ENCODE measurements at places on chromosomes 1 and 21.

DNA sequence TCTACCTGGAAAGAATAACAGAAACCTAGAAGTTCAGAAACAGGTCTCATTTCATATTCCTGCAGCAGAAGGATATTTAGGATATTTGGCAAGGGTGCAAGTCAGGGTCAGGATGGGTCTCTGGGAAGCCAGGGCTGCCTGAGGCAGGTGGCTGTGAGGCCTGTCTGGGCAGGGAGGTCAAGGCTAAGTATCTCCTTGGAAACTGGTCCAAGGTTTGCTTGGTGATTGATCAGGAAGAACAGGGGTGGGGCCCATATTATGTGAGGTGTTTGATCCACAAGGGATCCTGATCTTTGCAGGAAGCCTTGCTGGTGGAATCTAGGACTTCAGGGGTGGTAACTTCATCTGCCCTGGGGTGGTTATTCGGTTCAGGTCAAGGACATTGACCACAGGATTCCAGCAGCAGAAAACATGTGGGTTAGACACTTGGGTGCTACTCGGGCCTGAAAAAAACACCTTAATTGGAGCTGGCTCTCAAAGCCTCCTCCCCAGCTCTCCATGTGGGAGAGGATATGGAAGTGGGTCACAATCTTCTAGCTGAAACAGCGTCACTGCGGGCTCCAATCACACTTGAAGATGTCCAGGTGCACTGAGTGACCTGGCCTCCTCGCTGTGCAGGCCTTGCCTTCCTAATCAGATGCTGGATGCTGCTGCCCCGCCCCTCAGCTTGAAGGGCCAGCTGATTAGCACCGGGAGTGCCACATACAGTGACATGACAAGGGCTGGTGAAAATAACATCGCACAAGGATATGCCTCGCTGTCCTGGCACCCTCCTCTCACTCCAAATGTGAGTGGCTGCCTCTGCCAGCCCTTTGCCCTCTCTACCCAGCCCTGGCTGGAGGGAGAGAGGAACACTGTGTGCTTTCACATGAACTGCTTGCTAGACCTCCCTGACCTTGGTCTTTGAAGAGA lies 8.7 kb downstream of the CTNNBIP1 start:
- DNase-seq: no peak

DNA sequence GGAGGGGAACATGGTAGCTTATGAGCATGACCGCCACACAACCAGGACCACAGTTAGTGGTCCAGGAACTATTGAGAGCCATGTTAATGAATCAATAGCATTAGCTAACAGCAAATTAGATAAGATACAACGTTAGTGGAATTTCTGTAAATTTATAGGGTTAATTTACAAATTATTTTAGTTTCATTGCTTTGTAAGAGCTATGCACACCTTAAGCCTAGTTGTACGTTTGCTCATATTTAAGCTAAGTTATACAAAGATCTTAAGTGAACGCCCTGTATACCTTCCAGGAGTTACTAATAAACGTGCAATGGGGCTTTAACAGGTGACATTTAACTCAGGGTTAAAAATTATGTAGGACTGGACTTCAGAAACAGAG lies 749 bp downstream of the EXOSC10 start:
- no peak for DNase-seq

- no peak for DNase-seq
Measured at GRCh38 chr1:77395051-77395450, 113.2 kb downstream of the AK5 start.

DNA sequence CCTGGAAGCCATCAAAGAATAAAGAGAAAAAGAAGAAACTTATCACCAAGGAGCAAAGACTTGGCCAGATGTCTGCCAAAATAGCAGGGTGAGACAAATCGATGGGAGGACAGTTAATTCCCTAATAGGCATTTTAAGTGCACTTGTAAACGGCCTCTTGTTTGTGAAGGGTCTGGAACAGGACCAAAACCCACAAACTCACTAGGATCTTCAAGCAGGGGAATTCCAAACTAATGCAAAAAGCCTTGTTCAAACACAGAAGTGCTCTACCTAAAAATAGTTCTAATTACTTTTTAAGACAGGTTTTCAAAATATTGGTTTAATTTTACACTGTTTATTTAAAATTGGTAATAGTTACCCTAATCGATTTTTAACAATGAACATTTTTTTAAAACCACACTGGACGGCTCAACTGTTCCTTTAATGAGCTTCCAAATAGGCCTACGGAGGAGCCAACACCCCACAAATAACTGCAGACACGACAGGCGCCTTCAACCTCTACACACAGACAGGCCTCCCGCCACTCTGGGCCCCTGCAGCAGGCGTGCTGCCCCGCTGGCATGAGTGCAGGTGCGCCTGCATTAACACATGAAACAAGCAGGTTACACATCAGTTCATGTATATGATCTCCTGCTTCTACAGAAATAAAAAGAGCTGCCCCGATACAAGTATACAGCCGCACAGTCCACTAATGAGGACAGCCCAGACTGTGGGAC lies 15.8 kb downstream of the UBE2G2 start:
- DNase-seq: no peak

GRCh38 chr1:44827197-44828002 lies 15.7 kb downstream of the PTCH2 start:
- no peak for DNase-seq

DNA sequence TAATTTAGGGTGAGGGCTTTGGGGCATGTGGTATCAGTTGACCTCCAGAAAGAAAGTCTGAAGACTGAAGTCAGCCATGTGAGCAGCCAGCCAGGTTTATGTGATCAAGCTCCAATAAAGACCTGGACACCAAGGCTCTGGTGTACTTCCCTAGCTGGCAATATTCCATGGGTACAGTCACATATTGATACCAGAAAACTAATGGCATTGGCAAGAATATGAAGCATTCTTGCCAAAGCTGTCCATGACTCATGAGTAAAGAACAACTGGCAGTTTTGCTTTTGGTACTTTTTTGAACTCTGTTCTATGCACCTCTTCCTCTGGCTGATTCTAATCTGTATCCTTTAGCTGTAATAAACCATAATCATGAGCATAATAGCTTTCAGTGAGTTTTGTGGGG lies 415.3 kb upstream of the CAMK1G start:
- DNase-seq: no peak

DNA sequence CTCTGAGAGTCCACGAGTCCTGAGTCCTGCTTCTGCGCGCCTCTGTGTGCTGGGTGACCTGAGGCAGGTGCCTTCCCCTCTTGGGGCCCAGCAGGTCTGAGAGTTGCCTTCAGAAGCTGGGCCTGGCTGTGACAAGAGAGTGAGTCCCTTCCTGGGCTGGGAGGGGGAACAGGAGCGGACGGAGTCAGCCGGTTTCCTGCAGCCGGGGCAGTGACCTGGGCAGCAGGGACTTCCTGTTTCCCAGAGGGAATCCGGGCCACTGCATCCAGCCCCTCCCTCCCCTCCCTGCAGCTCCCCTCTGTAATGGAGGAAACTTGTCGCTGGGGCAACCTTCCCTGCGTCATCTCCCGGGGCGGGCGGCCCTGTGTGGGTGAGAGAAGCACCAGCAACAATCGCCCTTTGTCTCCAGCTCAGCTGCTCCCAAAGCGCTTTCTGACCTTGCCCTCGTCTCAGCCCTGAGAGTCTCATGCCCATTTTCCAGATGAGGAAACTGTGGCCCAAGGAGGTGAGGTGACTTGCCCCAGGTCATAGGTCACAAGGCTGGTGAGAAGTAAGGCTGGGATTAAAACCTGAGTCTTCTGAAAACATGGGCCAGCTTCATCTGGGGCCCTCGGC lies 61.1 kb downstream of the SDC3 start:
- DNase-seq: peak; percentile 96

DNA sequence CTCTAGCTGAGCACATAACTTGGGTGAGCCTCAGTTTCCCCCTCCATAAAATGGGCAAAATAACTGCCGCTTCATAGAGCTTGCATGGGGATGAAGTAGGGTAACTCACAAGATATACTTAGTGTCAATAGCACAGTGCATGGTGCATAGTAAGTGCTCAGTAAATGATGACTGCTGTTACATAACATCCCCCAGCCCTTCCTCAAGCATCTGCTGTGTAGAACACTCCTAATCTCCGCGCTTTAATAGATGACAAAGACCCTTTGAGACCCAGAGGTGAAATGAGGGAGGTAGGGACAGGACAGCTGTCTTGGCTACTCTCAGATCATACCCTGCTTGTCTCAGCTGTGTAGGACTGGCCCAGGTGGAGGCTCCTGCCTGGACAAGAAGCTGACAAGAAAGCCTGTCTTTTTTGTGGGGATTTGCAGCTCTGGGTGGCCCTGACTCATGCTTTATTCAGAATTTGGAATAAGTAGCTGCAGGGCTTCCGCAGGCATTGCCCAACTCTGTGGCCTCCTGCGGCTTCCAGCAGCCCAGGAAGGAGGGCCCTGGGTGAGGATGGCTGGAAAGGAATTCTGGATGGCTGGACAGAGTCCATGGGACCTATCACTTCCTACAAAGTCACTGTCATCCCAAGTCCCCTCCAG lies 20.7 kb upstream of the PADI4 start:
- DNase-seq: peak; percentile 54

DNA sequence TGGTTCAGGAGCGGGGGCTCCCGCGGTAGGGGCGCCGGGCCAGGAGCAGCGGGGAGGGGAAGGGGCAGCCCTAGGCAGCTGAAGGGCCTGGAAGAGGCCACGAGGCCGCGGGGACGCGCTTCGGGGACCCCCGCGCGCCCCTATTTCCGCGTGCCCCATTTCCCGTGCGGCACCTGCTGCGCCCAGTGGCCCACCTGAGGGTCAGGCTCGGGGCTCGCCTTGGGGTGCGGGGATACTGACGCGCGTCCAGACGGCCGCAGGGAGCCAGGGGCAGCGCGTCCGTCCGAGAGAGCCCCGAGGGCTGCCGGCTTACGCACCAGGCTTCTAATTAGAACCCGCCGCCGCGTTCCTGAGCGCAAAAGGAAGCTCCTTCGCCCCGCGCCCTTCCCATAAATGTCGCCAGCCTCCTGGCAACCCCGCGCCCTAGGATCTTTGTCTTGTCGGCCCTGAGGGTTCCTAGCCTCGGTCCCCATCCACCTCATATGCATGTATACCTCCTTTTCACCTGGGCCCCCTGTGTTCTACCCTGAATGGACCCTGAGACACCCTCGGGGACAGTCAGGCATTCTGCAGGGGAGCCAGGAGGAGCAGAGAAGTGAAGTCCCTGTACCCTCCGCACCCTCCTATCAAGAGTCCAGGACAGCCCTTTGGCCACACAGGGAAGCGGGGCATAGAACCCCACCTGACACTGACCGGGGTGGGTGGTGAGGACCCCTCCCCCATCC lies 1.8 kb downstream of the WNT3A start:
- no peak for DNase-seq

- no peak for DNase-seq
Measured at GRCh38 chr1:176315519-176316220, 108.6 kb upstream of the COP1 start.

- DNase-seq: no peak
Measured at GRCh38 chr1:190196020-190196419, 281.6 kb downstream of the BRINP3 start.

GRCh38 chr1:33348676-33349080 lies 27.8 kb upstream of the A3GALT2 start:
- DNase-seq: peak; percentile 40

- peak; percentile 57 for DNase-seq
Measured at GRCh38 chr1:71766748-71767147, 515.6 kb downstream of the NEGR1 start.

DNA sequence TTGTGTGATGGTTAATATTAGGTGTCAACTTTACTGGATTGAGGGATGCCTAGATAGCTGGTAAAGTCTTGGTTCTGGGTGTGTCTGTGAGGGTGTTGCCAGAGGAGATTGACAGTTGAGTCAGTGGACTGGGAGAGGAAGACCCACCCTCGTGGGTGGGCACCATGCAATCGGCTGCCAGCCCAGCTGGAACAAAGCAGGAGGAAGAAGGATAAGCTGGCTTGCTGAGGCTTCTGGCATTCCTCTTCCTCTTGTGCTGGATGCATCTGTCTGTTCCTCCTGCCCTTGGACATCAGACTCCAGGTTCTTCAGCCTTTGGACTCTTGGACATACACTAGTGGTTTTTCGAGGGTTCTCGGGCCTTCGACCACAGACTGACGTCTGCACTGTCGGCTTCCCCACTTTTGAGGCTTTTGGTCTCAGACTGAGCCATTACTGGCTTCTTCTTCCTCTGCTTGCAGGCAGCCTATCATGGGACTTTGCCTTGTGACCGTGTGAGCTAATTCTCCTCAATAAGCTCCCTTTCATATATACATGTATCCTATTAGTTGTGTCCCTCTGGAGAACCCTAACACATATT lies 184.3 kb upstream of the LMO4 start:
- DNase-seq: peak; percentile 87
